HCT116 (cell line): ENCODE measurements at places on chromosomes 4 and X. TPM values are rescaled to one million over a fixed set of nuclear protein-coding genes. Genes with fewer than 3 reads are reported as not detected.

The IBSP gene
- not detected for total RNA-seq

The CABS1 gene
- not detected for total RNA-seq

The OPRPN gene
- total RNA-seq = not detected

The F11 gene
- total RNA-seq = not detected

The GYPB gene
- not detected for total RNA-seq

The AMOT gene
- 7.7 TPM for total RNA-seq

The CT83 gene
- not detected for total RNA-seq

The FANCB gene
- total RNA-seq = 11.3 TPM

The XAGE1A gene
- not detected for total RNA-seq
